Inflammatory macrophage treated with lipopolysaccharide for 4 hours (primary cell): ENCODE measurements at places on chromosomes 2 and 18.
A peak's percentile ranks its signal among the peaks of the same experiment; 100 is the strongest.

DNA sequence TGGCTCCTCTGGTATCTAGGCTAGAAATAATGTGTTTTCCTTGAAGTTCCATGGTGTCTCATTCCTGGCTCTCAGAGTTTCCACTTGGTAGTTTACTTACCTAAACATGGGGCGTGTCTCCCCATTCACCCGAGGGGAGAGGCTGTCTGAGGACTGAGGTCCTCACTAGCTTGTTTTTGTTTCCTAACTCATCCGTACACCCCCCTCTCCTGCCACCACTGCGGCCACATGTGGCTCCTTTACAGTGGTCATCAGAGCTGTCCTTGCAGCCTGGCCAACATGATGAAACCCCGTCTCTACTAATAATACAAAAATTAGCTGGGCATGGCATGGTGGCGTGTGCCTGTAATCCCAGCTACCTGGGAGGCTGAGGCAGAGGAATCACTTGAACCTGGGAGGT is 106.0 kb downstream of the ASAP2 start:
- DNase-seq = no peak

- DNase-seq = no peak
Observed at GRCh38 chr2:5661362-5661761, 30.8 kb upstream of the SOX11 start.

- DNase-seq = no peak
Observed at GRCh38 chr2:14712111-14712510, 79.6 kb downstream of the LRATD1 start.

GRCh38 chr2:7812231-7812995 is 869.4 kb upstream of the ID2 start:
- DNase-seq = no peak

DNA sequence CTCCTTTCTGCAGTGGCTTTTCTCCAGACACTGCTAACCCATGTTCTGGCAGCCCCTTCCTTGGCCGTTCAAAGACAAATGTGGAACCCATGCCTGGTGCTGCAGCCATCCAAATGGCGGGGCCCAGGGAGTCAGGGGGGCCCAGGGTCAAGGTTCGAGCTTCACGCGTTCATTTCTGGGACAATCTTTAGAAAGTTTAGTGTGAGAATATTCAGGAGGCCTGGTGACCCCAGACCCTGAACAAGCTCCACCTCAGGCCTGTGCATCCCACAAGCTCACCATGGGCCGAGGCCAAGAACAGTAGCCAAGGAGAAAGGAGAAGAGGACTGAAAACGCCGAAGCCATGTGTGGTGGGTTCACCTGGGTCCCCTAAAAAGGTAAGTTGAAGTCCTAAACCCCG is 54.4 kb downstream of the ANKMY1 start:
- no peak for DNase-seq

GRCh38 chr2:50995610-50996009 is 36.3 kb downstream of the NRXN1 start:
- DNase-seq = no peak

DNA sequence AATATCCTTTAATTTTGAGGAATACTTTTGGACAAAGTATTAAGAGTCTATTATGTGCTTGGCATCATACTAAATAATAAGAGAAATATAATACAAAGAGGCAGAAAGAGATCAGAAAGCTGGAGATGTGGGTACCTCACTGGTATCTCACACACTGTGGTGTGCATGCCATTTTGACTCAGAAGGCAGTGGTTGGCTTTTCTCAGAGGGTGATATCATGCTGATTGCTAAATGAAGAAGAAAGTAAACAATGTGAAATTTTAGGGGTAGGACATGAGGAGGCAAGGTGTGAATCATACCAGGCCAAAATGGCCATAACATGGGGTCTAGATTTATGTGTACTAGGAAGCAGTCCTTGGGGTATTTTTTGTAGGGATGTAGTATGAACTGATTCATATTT is 16.6 kb upstream of the SPOPL start:
- peak; percentile 11 for DNase-seq

DNA sequence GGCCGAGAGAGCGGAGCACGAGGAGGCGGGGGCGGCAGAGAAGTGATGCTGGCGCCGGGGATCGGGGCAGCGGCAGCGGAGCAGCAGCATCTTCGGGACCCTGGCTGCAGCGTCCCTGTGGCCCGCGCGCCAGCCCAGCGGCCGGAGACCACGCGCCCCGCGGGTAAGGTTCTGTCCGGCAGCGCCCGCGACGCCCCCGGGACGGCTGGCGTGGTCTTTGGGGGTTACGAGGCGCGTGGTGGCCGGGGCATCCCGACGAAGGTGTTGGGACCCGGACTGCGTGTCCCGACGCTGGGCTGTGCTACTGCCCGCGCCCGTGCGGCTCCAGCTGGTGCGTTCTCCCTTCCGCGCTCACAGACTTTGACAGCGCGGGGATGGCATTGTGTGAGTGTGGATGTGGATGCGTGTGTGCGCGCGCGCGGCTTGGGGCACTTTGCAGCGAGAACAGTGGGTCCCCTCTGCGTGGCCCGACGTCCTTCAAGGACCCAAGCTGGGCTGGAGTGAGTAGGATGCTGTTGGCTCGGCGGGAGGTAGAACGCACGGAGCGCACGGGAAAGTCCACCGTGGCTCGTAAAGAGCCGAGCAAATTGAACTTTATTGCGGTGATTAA is 405.0 kb downstream of the XIRP2 start:
- DNase-seq = no peak

- no peak for DNase-seq
Observed at GRCh38 chr2:88139203-88139702, 11.4 kb upstream of the FABP1 start.

DNA sequence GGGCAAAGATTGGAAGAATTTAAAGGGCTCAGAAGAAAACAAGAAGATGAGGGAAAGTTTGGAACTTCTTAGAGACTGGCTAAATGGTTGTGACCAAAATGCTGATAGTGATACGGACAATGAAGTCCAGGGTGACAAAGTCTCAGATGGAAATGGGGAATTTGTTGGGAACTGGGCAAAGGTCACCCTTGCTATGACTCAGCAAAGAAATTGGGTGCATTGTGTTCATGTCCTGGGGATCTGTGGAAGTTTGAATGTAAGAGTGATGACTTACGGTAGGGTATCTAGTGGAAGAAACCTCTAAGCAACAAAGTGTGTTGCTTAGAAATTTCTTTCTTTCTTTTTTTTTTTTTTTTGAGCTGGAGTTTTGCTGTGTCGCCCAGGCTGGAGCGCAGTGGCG is 6.0 kb upstream of the IL1A start:
- peak; percentile 60 for DNase-seq

DNA sequence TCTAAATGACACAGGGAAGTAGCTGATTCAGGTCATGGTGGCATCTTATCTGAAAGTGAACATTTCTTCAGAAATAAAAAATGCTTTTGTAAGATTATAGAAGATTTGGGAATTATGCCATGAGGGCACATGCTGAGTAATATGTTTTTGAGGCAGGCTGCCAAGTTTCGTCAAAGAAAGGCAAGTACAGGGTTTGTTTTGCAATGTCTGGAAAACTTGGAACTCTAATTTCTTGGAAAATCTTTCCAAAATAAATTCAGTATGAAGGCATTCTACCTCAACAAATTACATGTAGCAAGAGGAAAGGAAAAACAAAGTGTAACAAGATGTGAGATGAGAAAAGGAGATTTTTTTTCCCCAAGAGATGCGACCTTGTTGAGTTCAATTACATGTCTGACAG is 167.7 kb downstream of the PLCL1 start:
- no peak for DNase-seq

GRCh38 chr2:73175663-73176204 is 26.6 kb upstream of the NOTO start:
- peak; percentile 39 for DNase-seq

DNA sequence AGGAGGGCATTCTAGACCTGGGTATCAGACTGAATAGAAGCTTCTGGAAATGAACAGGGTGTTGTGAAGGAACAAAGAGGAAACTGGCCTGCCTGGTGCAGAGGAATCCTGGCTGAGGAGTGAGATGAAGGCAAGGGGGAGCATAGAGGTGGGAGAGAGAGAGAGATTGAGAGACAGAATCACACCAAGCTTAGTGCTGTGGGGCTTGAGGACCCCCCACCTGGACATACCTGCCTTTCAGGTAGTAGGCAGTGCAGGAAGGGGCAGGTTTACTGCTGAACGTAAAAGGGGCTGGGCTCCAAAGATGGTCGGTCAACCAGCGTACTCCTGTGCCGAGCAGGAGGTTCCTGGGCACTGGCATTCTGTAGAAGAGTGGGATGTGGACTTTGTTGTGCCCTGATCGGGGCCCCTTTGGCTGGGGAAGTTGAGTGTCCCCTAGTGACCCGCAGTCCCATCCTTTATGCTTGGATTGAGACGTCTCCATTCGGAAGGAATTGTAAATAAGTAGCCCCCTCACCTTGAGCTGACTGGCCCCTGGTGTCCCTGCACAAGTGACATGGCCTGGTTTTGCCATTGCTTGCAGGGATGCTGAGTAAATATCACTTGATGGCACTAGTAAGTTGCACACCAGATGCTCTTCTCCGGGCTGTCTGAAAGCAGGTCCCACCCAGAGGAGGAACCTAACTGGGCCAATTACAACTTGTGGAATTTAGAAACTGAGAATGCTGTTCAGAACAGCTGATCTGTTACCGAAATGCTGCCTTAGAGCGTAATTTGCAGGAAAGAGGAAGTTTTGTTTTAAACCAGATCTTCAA is 1.4 kb downstream of the UBE2F start:
- DNase-seq = peak; percentile 96

GRCh38 chr2:234198976-234199375 is 148.5 kb downstream of the SPP2 start:
- no peak for DNase-seq

- DNase-seq = no peak
Observed at GRCh38 chr2:175468431-175469098, 287.1 kb upstream of the ATP5MC3 start.

- peak; percentile 70 for DNase-seq
Observed at GRCh38 chr2:9179572-9180201, 26.9 kb upstream of the ASAP2 start.

DNA sequence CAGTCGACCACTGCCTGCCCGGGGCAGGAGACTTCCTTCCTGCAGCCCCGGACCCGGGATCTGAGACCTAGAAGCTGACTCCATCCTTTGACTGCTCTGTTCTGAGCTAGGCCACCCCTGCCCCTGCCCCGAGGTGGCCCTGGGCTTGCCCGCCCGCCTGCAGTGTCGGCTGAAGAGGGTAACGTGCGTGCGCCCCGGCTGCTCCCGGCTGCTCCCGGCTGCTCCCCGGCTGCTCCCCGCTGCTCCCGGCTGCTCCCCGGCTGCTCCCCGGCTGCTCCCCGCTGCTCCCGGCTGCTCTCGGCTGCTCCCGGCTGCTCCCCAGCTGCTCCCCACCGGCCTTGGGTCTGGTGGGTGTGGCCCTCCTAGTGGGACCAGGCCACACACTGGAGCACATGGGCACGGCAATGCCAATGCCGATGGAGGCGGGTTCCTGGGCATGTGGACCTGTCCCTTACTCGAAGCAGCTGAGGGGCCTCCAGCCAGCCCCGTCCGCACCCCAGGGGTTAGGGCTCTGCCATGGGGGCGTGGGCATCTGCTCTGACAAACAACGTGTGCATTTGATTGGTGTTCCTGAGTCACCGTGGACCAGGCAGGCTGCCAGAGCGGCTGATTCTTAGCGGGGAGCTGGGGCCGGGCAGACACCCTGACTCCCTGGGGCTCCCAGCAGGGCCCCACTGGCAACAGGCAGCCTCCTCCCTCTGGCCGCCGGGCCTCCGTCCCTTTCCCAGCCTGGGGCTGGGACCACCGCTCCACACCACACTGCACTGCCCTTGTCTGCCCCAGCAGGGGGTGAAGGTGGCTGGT is 2.0 kb upstream of the GAL3ST2 start:
- DNase-seq = no peak

GRCh38 chr2:192379736-192380135 is 185.0 kb upstream of the TMEFF2 start:
- DNase-seq = no peak

GRCh38 chr2:95760806-95761525 is 169.2 kb downstream of the TRIM43 start:
- DNase-seq = peak; percentile 51

DNA sequence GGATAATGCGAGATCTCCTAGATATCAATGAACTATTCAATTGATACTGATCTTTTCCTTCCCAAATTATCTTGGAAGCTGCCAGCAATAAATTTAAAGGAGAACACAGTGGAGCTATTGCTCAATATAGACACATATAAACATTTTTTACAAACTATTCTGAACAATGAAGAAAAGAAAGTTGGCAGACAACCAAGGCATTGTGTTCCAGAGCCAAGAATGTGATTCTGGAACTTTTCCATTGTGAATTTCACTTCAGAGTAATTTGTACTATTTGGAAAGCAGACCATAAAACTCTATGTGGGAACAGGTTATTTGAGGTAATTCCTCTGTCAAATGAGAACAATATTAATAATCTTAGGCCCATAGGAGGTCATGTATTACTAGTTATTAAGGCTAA is 588.2 kb downstream of the IRS1 start:
- DNase-seq = no peak

- DNase-seq = no peak
Observed at GRCh38 chr2:127166231-127166860, 53.8 kb downstream of the CYP27C1 start.

GRCh38 chr2:71798266-71799012 is 345.1 kb downstream of the DYSF start:
- peak; percentile 33 for DNase-seq

DNA sequence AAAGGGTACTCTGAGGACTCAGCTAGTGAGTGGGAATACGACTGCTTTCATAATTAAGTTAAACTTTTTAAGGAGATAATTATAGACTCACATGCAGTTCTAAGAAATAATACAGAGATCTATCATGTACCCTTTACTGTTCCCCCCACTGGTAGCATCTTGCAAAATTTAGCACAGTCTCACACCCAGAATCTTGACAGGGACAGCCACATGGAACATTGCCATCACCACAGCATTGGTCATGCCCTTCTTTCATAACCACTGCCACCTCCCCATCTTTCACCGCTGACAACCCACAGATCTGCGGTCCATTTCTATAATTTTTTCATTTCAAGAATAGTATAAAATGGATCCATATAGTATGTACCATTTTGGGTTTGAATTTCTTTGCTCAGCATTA is 37.8 kb downstream of the ARHGEF4 start:
- DNase-seq = no peak

DNA sequence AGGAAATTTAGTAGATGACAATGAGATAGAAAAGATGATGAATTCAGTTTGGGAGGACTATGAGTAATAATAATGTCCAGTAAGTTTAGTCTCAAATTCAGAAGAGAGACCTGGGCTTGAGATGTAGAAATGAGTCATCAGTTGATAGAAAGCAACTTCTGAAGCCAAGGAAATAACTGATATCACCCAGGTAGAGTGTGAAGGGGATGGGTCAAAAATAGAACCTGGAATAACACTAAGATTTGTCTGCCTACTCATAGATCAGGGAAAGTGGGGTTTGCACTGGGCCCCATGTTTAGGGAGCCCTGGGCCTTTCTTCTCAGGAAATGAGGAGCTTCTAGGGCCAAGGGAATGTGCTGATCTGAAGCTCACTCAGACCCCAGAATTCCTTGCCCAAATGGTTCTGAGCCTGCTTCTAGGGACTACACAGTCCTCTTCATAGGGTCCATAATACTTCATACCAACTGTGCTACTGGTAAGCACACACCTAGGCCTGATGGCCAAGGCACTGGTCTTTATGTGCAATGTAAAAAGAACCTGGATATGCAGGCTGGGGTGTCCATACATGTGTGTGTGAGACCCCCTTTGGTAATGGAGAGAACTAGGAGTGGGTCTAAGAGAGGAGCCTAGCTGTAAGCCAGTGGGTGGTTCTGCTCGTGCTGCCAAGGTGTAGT is 141.2 kb downstream of the IKZF2 start:
- no peak for DNase-seq

- no peak for DNase-seq
Observed at GRCh38 chr2:95350368-95350767, 52.1 kb upstream of the FAHD2A start.
